ENCODE measurements at places on chromosomes 7 and 10. TPM values are rescaled to one million over a fixed set of nuclear protein-coding genes. Genes with fewer than 3 reads are reported as not detected.

DNA sequence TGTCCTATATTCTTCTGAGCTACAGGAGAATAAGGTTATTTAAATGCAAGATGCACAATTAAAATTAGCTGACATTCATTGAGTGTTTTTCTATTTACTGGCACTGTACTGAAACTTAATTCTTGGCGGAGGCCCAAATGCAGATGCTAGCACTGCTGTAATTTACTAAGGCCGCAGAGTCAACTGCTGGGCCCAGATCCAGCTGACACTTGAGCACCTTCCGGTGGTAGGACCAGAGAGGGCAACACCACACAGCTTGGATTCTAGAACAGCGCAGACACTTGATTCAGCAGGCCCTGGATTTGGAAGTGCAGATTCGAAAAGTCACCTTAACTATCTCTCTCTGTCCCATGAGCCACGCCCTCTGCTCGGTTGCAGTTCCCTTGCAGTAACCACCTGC is 228.6 kb upstream of the TMEM72 start:
- no peak for DNase-seq

GRCh38 chr7:111089822-111090426 is 1.0 kb upstream of the LRRN3 start:
- no peak for DNase-seq

Gene AUTS2
- 14.8 TPM for total RNA-seq

GRCh38 chr10:2128991-2129390 is 391.7 kb upstream of the ADARB2 start:
- DNase-seq: no peak

DNA sequence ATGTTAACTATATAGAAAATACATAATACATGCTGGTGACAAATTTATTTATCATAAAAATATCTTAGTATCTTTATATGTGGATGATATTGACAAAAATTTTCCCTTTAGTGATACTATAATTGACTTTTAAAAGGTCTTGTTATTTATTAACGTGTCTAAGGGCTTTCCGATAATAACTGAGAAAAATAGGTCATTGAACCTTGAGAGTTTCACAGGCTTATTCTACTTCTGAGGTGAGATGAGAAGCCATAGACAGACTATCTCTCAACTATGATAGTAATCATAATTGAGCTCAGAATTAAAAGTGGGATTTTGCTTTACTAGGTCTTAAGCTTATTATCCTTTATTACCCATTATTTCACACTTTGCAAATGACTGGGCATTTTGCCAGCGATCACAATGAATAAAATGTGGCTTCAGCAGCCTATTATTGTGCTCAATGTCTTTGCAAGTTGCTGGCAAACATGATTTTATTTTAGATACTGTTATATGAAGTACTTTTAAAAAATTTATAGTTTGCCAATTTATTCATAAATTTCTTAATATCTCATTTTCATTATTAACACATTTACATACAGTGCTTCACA is 574.5 kb downstream of the ZWINT start:
- no peak for DNase-seq

Gene TDRD1
- total RNA-seq: 0.27 TPM

Gene BAIAP2L1
- total RNA-seq: under 0.01 TPM

DNA sequence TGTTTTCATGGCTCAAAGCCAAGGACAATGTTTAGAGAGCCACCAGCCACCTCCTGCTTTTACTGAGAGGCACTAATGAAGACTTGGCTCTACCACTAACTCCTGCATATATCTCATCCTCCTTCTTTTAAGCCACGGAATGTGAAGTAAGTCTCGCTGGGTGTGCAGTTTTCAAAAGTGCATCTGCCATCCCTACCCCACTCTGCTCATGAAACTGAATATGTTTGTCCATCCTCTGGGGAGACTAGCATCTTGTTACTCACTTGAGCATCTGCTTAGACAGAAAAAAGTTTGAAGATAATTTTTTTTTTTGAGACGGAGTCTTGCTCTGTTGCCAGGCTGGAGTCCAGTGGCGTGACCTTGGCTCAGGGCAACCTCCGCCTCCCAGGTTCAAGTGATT is 40.8 kb downstream of the EPDR1 start:
- no peak for DNase-seq

DNA sequence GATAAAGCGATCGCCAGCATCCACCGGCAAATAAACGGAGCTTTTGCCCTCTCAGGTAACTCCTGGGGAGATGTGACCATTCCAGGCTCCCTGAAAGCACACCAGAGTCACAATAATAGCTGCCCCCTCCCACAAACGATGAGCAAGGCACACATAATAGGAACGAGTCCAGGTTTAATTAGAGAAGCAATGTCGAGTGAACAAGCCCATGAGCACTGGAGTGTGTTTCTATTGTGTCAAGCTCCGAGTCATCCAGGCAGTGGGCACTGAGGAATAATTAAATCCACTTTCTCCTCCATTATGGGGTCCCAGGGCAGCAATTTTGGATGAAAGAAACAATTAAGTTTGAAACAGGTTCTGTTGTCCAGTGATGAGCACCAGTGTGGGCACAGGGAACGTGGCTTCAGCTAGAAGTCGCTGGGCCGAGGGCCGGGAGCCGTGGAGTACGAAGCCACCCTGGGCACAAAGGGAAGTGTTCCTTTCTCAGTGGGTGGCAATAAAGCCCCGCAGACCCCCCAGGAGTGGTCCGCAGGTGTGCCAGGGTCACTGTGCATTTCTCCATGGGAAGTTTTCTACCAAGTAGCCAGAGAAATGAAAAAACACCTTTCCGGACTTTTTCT is 12.0 kb downstream of the PNLIPRP2 start:
- DNase-seq: no peak

- DNase-seq: no peak
Observed at GRCh38 chr10:68423522-68423921, 16.4 kb upstream of the RUFY2 start.

DNA sequence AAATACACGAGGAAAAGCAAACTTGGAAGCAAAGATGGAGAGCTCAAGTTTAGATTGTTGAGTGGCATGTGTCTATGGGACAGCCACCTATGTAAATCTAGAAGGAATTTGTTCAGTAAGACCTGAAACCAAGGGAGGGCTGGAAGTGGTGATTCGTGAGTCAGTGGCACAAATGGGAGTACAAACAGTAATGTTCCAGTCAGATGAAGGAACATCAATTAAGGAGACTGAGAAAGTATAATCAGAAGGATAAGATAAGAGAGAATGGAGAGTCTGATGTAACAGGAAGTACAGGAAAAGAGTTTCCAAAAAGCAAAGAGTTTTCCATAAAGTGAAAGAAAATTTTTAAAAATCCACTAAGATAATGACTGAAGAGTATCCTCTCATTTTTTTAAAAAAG is 544.2 kb downstream of the KIF20B start:
- no peak for DNase-seq

DNA sequence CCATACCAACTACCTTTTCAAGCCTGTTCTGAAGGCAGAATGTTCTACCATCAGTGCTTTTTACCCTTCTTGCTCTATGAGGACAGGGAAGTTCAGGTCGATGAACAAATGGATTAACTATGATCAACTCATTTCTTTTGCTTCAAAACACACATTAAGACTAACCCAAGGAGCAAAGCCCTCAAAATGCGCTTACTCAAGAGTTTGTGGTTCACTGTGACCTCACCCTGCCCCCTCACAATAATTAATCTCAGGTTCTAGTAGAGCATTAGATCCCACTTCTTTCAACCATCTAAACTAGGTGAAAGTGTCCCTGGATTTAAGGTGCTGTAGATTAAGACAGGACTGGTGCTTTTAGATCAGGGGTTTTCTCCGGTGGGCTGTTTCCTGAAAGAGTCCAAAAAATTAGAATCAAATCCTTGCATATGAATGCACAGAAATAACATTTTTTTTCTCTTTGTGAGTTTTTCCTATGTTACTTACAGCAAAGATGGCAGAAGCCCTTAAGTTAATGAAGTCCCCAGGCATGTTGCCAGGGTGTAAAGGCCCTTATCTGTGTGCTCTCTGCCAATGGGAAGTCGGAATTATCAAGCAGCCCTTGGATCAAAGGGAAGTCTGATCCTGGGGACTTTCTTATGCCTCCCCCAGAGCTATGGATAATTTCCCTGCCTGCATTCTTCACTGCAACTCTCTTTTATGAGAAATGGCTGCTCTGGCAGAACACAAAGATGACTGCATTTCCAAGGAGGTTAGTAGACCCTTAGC is 205.5 kb upstream of the STK17A start:
- no peak for DNase-seq

- DNase-seq: no peak
Observed at GRCh38 chr7:105638902-105639495, 57.7 kb upstream of the EFCAB10 start.

- no peak for DNase-seq
Observed at GRCh38 chr10:36280321-36280741, 638.2 kb upstream of the FZD8 start.

Gene SPDYE2B
- total RNA-seq: not detected
